ENCODE measurements at places on chromosomes 11 and 22.
A peak's percentile ranks its signal among the peaks of the same experiment; 100 is the strongest.

DNA sequence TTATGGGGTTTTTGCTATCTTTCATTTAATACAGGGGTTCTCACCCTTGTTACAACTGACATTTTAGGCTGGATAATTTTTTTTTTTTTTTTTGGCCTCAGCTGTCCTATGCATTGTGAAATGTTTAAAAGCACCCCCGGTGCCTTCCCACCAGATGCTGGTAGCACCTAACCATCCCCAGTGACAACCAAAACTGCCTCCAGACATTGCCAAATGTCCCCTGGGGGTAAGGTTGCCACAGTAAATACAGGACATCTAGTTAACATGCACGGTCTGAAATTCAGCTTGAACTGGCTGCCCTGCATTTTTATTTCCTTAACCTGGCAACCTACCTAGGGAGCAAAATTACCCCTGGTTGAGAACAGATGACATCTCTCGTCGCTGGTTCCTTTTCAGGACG is 72.4 kb downstream of the CYTH4 start:
- no peak for DNase-seq
- H3K4me1 ChIP-seq: peaks cover 15% of the 10 kb centered on the region
- H3K4me3 ChIP-seq: no peak overlapping the region
- H3K27ac ChIP-seq: no peak overlapping the region
- H3K36me3 ChIP-seq: peaks cover 5% of the 10 kb centered on the region

GRCh38 chr11:78770931-78771330 is 196.3 kb upstream of the NARS2 start:
- H3K4me1 ChIP-seq: no peaks in the 10 kb centered on the region
- H3K4me3 ChIP-seq: no peak overlapping the region
- no peak overlapping the region for H3K27ac ChIP-seq
- H3K36me3 ChIP-seq: peaks cover 8% of the 10 kb centered on the region

DNA sequence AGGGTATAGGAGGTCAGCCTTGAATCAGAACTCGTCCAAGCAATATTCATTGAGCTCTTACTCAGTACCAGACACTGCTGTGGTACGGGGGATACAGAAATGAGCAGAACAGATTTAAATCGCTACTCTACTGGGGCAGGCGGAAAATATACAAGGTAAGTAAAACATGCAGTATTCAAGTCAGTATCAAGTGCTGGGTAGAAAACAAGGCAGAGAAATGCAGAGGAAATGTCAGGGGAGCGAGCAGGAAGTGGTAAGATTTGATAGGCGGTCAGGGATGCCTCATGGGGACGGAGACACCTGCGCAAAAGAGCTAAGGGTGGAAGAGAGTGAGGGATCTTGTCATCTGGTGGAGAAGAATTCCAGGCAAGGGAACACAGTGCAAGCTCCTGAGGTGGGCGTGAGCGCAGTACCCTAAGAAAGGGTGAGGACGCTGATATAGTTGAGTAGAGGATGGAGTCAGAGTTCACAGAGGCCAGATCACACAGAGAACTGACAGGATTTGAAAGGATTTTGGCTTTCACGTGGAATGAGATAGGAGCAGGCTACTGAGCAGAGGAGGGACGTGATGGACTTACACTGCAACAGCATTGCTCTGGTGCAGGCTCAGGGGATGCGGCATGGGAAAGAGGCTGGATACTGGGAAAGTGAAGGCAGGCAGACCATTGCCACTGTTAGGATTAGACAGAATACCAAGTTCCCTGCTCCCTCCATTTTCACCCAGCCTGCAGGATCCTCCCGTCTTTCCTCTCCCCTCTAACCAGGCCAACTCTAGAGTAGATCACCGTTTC is 35.8 kb downstream of the SC5D start:
- no peak overlapping the region for H3K4me3 ChIP-seq
- no peak overlapping the region for H3K27ac ChIP-seq
- H3K36me3 ChIP-seq: no peaks in the 10 kb centered on the region
- DNase-seq: no peak
- no peaks in the 10 kb centered on the region for H3K27me3 ChIP-seq

- peak; percentile 67 for DNase-seq
- H3K36me3 ChIP-seq: peaks cover 3% of the 10 kb centered on the region
- H3K4me3 ChIP-seq: no peak overlapping the region
- peak overlapping the region; percentile 28 for H3K27ac ChIP-seq
These were observed 165.9 kb upstream of the NCAM1 start for GRCh38 chr11:112795142-112795815.

DNA sequence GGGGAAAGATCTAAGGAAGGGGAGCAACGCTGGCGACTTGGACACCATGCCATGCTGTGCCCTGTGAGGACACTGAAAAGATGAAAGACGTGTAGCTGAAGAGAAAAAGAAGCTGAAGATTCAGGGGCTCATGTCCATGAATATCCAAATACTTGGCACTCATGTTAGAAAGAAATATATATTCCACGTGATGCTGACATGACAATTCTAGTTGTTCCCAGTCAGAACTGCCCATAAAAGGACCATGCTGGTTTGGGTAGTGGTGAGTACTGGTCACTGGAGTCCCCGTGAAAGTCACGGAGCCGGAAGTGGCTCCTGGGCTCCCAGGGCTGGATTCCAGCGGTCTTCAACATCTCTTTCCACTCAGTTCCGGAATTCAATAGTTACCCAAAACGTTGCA is 9.9 kb downstream of the MS4A15 start:
- no peaks in the 10 kb centered on the region for H3K4me1 ChIP-seq
- H3K27ac ChIP-seq: no peak overlapping the region
- H3K36me3 ChIP-seq: no peaks in the 10 kb centered on the region

- H3K4me3 ChIP-seq: no peak overlapping the region
- H3K27ac ChIP-seq: no peak overlapping the region
These were observed 112.6 kb downstream of the NXPE2 start for GRCh38 chr11:114790910-114791309.

DNA sequence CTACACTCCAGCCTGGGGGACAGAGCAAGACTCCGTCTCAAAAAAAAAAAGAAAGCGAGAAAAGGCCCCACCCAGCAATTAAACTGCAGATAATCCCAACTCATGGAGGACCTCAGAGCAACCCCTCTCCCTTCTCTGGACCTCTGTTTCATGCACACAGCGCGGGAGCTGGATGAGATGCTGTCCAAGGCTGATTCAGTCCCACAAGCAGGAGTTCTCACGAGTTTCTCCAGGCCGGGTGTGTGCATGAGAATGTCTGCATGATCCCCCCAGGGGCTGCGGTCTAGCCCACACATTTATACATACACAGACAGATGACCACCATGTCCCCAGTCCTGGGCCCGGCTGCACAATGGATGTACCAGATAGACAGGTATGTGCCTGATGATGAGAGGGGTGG is 19.4 kb downstream of the ELFN2 start:
- peaks cover 5% of the 10 kb centered on the region for H3K27me3 ChIP-seq
- no peaks in the 10 kb centered on the region for H3K36me3 ChIP-seq
- no peak overlapping the region for H3K27ac ChIP-seq
- H3K4me1 ChIP-seq: peaks cover 35% of the 10 kb centered on the region

- no peak overlapping the region for H3K27ac ChIP-seq
- H3K27me3 ChIP-seq: no peaks in the 10 kb centered on the region
- no peak overlapping the region for H3K4me3 ChIP-seq
- DNase-seq: no peak
- H3K36me3 ChIP-seq: no peaks in the 10 kb centered on the region
- H3K4me1 ChIP-seq: no peaks in the 10 kb centered on the region
These were observed 245.8 kb downstream of the ETS1 start for GRCh38 chr11:128341280-128342248.

DNA sequence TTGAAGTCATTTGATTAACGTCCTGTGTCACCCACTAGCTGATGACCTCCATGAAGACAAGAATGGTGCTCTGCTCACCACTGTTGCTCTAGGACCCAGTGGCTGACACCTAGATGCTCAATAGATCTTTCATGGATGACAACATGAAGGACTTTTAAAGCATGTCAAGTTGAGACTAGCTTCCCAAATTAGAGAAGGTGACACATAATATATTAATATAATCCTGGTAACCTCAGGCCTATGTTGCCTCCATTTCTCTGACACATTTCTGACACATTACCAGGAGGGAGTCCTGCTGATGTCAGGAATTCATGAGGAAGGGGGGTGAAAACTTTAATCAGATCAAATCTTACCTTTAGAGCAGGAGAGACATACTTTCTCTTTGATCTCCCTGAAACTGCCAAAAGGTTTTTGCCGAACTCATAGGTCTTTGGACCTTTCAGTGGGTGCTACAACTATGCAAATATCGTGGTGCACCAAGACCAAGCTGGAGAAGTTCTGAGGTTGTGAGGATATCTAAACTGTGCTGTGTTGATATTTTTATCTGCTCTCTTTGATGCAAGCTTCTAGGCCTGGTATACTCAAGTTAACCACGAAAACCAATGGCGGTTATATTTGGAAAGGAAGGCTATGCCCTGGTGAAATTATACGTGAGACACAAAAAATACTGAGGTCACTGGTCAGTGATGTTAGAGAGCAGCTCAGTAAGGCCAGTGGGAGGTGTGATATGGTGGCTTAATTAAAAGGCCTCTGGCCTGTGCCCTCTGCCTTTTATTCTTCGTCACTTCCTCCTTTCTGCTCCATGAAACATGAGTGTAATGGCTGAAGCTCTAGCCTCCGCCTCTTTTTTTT is 13.2 kb upstream of the AMPD3 start:
- H3K36me3 ChIP-seq: no peaks in the 10 kb centered on the region
- H3K4me3 ChIP-seq: no peak overlapping the region
- peaks cover 18% of the 10 kb centered on the region for H3K4me1 ChIP-seq
- no peak for DNase-seq

GRCh38 chr11:134481135-134481534 is 69.1 kb upstream of the B3GAT1 start:
- peaks cover 23% of the 10 kb centered on the region for H3K27me3 ChIP-seq
- H3K36me3 ChIP-seq: peaks cover 4% of the 10 kb centered on the region
- H3K4me1 ChIP-seq: peaks cover 73% of the 10 kb centered on the region
- H3K4me3 ChIP-seq: no peak overlapping the region
- no peak for DNase-seq

All from glutamatergic neuron (in vitro differentiated cells).